Type B pancreatic cell (in vitro differentiated cells): ENCODE measurements at places on chromosomes 3 and 15. TPM values are rescaled to one million over a fixed set of nuclear protein-coding genes. Genes with fewer than 3 reads are reported as not detected.

DNA sequence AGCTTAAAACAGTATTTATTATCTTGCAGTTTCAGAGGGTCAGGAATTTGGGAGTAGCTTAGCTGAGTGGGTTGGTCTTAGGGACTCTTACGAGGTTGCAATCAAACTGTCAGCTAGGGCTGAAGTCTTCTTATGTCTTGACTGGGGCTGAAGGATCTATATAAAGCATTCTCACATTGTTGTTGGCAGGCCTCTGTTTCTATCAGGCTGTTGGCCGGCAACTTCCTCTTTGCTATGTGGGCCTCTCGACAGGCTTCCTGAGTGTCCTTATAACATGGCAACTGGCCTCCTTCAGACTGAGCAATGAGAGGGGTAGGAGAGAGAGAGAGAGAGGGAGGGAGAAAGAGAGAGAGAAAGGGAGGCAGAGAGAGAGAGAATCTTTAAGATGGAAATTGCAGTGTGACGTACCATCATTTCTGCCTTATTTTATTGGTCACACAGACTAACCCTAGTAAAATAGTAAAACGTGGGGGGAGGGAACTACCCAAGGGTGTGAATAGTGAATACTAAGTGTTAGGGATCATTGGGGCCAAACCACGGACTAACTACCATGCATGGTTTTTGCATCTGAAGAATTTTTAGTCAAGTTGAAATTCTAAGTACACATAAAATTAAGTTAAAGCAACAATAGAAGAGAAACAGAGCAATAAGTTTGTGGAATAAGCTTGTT, 16.1 kb downstream of the FGF7 start:
- H3K4me3 ChIP-seq: no peak overlapping the region
- H3K36me3 ChIP-seq: no peaks in the 10 kb centered on the region
- DNase-seq: no peak
- H3K27ac ChIP-seq: no peak overlapping the region

GRCh38 chr15:36961956-36962355, 138.4 kb downstream of the MEIS2 start:
- H3K27me3 ChIP-seq: no peaks in the 10 kb centered on the region
- peaks cover 18% of the 10 kb centered on the region for H3K4me1 ChIP-seq
- H3K36me3 ChIP-seq: peaks cover 27% of the 10 kb centered on the region

- H3K4me1 ChIP-seq: no peaks in the 10 kb centered on the region
- DNase-seq: no peak
- H3K36me3 ChIP-seq: no peaks in the 10 kb centered on the region
- H3K4me3 ChIP-seq: no peak overlapping the region
- H3K27ac ChIP-seq: no peak overlapping the region
Observed at GRCh38 chr15:48671103-48672022, 25.9 kb upstream of the FBN1 start.

DNA sequence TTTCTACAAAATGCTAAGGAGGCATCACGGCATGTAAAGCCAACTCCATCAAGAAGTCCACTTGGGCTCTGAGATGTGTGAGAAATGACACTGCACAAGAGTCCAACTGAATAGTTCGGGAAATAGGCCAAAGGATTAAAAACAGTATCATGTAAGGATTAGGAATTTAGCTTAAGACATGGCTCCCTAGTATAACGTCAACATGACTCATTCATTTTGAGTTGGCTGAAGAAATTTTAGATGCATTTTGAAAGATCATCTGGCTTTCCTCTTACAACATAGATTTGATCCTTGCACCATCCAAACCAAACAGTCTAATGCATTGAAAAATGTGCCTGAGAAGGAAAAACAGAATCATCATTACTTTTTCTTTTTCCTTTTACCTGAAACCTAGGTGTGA, 109.3 kb upstream of the MME start:
- H3K4me3 ChIP-seq: no peak overlapping the region
- H3K4me1 ChIP-seq: peaks cover 8% of the 10 kb centered on the region
- DNase-seq: no peak
- no peak overlapping the region for H3K27ac ChIP-seq
- H3K36me3 ChIP-seq: no peaks in the 10 kb centered on the region

- no peak overlapping the region for H3K27ac ChIP-seq
- no peaks in the 10 kb centered on the region for H3K36me3 ChIP-seq
- peaks cover 16% of the 10 kb centered on the region for H3K4me1 ChIP-seq
- no peak overlapping the region for H3K4me3 ChIP-seq
- no peak for DNase-seq
Observed at GRCh38 chr15:58568157-58568571, 136.4 kb downstream of the LIPC start.

GRCh38 chr3:126259411-126260391, 79.3 kb upstream of the ALDH1L1 start:
- peaks cover 4% of the 10 kb centered on the region for H3K4me1 ChIP-seq
- no peak for DNase-seq
- no peak overlapping the region for H3K4me3 ChIP-seq
- H3K36me3 ChIP-seq: no peaks in the 10 kb centered on the region
- no peaks in the 10 kb centered on the region for H3K27me3 ChIP-seq

- H3K36me3 ChIP-seq: no peaks in the 10 kb centered on the region
- DNase-seq: no peak
- peak overlapping the region; percentile 69 for H3K27ac ChIP-seq
- peak overlapping the region; percentile 16 for H3K4me3 ChIP-seq
- H3K4me1 ChIP-seq: peaks cover 5% of the 10 kb centered on the region
Observed at GRCh38 chr15:50797926-50798325, 32.4 kb upstream of the SPPL2A start.

DNA sequence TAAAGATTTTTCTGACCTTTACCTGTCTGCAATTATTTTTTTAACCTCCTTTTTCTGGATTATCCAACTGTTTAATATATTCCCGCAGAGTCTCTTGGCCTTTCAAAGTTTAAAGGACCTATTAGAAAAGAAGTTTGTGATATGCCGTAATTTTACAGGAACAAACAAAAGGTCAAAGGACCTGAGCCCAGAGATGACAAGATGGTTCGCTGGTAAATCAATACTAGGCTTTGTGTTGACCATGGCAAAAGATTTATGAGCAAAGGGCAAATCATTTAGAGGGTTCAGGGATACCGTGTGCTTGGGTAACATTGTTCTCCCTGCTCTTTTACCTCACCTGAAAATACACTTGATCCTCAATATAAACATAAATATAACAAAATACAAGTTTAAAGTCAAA, 923.5 kb downstream of the ROBO1 start:
- peak overlapping the region; percentile 50 for H3K27ac ChIP-seq
- H3K4me3 ChIP-seq: no peak overlapping the region
- peaks cover 49% of the 10 kb centered on the region for H3K4me1 ChIP-seq
- DNase-seq: no peak

- no peaks in the 10 kb centered on the region for H3K27me3 ChIP-seq
- no peak for DNase-seq
- H3K4me3 ChIP-seq: no peak overlapping the region
- no peak overlapping the region for H3K27ac ChIP-seq
- peaks cover 5% of the 10 kb centered on the region for H3K36me3 ChIP-seq
Observed at GRCh38 chr3:41265011-41265545, 65.8 kb downstream of the CTNNB1 start.

GRCh38 chr3:118805007-118805406, 229.6 kb downstream of the IGSF11 start:
- peaks cover 6% of the 10 kb centered on the region for H3K4me1 ChIP-seq
- no peak overlapping the region for H3K4me3 ChIP-seq
- no peak for DNase-seq
- no peak overlapping the region for H3K27ac ChIP-seq
- peaks cover 16% of the 10 kb centered on the region for H3K27me3 ChIP-seq
- H3K36me3 ChIP-seq: no peaks in the 10 kb centered on the region

- H3K27ac ChIP-seq: peak overlapping the region; percentile 97
- no peaks in the 10 kb centered on the region for H3K27me3 ChIP-seq
- peak overlapping the region; percentile 92 for H3K4me3 ChIP-seq
- peak; percentile 75 for DNase-seq
- H3K36me3 ChIP-seq: peaks cover 16% of the 10 kb centered on the region
Observed at GRCh38 chr3:150545419-150546225, 674 bp downstream of the SERP1 start.

Gene LRRC31
- total RNA-seq: 1.4 and 1.7 TPM in 2 replicates

Gene MINAR1
- total RNA-seq: 1.1 and 3.0 TPM in 2 replicates

Gene HRG
- total RNA-seq: not detected in 2 replicates

Gene LIPH
- total RNA-seq: 5.3 and 8.4 TPM in 2 replicates

Gene SLC22A13
- 0.60 and 0.79 TPM in 2 replicates for total RNA-seq

Gene ZBED2
- total RNA-seq: 2.2 and 3.3 TPM in 2 replicates

Gene P3H2
- total RNA-seq: 8.2 and 23.5 TPM in 2 replicates

Gene XPC
- total RNA-seq: 42.9 and 44.2 TPM in 2 replicates

Gene ROBO1
- 60.2 and 182 TPM in 2 replicates for total RNA-seq

Gene POTEB
- total RNA-seq: not detected in 2 replicates

Gene THRB
- 15.6 and 27.3 TPM in 2 replicates for total RNA-seq
